Stimulated activated CD4-positive, alpha-beta T cell treated with anti-CD3 and anti-CD28 coated beads, TNF-alpha, amount 100 ng/mL, for 1 hour (primary cell): ENCODE measurements at places on chromosomes 11 and 22.

DNA sequence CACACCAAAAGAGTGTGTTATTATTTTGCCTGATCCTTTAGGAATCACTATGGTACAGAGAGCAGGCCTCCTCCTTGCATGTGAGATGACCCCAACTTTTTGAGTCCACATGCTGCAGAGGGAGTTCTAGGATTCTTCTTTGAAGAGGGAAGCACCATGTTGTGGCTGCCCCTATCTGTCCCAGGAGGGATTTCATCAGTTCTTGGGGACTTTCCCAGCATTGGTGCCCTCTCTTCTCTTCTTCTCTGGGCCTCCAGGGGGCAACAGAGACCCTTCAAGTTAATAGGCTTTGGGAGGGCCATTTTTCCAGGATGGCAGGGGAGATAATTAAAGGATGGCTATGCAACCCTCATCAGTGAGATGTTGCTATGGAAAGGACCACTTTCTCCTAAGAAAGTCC is 3.6 kb downstream of the MMP1 start:
- DNase-seq: no peak

- no peak for DNase-seq
These were observed 124.2 kb downstream of the SWAP70 start for GRCh38 chr11:9787981-9788521.

DNA sequence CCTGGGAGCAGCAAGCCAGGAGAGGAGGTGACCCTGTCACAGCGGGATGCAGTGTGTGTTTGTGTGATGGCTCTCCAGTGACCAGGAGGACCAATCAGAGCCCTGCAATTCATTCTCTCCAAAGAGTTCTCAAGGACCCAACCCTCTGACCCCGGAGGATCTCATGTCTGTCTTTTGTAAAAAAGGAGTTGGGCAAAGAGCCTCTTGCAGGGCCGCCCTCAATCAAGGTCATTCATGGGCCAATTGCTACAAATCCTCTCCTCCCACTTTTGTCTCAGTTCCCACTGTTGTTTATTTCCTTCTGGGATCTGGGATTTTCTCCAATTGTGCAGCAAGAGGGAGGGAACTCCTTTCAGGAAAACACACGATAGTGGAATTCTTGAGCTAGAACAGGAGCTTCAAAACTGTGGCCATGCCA is 4.0 kb downstream of the TECTA start:
- DNase-seq: no peak

DNA sequence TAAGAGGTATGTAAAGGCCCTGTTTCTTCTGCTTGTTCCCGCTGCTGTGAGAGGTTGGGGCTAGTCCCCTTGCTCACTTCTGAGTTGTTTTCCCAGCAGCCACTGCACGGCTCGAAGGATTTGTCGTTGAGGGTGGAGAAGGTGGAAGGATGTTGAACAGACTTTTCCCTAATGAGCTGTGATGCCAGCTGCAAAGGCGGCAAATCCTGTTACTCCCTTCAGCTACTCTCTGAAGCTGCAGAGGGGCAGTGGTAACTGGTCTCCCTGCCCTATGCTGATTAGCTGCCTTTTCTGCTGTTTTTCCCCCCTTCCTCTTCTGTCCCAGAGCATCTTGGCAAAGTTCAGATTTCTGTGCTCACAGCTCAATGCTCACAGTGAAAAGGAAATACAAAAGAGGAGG is 90.4 kb upstream of the SLC25A18 start:
- no peak for DNase-seq

DNA sequence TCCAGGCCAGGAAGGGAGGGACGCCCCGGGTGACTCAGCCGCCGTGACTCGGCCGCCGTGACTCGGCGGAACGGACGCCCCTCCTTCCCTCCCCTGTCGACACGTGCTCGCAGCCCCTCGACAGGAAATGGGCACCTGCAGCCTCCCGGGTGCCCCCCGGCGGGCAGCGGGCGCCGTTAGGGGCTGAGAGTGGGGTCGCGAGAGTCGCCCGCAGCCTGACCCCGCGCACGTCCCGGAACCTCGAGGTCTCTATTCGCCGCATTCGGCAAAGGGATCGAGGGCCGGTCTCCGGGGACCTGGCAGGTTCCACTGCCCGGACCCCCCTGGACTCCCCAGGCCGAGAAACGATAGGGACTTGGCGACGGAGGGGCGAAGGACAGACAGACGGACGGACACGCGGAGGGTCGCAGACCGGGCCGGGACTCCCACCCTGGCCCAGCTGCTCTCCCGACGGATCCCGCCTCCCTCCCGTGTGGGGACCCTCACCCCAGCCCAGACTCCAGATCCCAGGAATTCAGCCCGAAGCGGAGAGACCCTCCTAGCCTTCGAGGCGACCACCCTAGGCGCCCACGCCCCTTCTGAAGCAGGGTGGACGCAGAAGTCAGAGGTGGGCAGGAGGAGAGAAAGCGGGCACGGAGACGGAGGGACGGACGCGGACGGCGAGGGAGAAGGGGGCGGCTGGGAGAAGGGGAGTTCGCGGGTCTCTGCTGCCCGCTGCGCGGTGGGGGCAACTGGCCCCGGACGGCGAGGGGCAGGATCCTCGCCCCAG is 648 bp downstream of the FOSL1 start:
- DNase-seq: peak; percentile 68

- no peak for DNase-seq
These were observed 6.5 kb downstream of the MRPL23 start for GRCh38 chr11:1953489-1954266.

GRCh38 chr11:26676641-26677040 is 45.2 kb downstream of the SLC5A12 start:
- no peak for DNase-seq

GRCh38 chr11:62721994-62722393 is 5.3 kb downstream of the HNRNPUL2 start:
- DNase-seq: no peak

DNA sequence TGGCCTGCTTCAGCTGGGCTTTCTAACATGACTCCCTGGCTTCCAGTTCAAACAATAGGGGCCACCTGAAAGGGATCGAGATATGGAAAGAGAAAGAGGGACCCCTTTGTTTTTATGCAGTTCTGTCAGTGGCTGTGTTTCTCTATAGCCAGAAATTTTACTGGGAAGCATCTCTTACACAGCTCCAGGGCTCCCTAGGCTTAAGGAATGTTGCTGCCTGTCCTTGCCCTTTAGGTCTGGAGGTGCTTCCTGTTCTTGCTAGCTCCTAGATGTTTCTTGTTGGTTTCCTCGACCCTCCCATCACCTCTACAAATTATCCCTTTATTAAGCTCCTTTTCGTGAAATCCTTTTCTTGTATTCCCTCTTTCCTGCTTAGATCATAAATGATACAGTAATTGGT is 21.8 kb upstream of the OR56A1 start:
- no peak for DNase-seq

DNA sequence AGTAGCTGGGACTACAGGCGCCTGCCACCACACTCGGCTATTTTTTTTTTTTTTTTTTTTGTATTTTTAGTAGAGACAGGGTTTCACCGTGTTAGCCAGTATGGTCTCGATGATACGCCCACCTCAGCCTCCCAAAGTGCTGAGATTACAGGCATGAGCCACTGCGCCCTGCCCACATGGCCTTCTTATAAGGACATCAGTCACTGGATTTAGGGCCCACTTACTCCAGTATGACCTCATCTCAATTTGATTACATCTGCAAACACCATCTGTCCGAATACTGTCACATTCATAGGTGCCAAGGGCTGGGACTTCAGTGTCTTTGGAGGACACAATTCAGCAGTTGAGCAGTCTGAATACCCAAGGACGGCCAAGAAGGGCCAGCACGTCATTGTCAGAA is 8.2 kb upstream of the PRR5 start:
- no peak for DNase-seq

DNA sequence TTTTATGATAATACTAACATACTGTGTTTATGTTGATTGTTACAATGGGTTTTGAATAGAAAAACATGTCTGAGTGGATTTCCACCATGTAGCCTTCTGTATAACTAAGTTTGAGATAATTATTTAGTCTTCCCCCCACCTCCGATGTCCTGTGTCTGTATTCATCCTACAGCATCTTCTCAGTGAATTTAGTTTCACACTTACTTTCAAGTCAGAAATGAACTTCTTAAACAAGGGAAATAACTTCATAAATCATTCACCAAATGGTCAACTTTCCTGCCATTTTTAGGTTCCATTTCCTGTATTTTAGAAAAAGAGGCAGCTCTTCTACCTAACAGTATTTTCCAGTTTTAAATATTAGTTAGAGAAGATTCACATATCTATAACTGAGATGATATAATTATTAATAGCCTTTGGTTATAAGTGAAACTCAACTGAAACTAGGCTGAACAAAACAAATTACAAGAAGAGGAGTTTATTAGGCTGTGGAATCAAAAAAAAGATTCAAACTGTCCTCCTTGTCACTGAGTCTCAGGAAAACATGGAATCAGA is 3.5 kb downstream of the OR51B5 start:
- no peak for DNase-seq
